ENCODE measurements at places on chromosomes 4 and X.

DNA sequence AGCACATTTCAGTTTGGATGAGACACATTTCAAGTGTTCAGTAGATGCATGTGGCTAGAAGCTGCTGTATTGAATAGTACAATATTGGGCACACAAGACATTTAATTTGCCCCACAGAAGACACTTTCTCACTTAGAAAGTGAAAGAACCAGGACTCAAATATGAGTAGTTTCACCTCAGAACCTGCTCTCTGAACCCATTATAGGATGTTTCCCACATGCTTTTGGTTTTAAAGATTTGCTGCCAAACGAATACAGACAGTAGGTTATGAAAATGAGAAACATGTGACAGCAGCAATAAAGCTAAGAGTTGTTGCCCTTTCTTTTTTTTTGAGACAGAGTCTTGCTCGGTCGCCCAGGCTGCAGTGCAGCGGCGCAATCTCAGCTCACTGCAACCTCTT lies 32.3 kb downstream of the C4orf54 start:
- no peak for DNase-seq

- no peak for DNase-seq
These were observed 145.6 kb downstream of the POLA1 start for GRCh38 chrX:24839331-24839730.

DNA sequence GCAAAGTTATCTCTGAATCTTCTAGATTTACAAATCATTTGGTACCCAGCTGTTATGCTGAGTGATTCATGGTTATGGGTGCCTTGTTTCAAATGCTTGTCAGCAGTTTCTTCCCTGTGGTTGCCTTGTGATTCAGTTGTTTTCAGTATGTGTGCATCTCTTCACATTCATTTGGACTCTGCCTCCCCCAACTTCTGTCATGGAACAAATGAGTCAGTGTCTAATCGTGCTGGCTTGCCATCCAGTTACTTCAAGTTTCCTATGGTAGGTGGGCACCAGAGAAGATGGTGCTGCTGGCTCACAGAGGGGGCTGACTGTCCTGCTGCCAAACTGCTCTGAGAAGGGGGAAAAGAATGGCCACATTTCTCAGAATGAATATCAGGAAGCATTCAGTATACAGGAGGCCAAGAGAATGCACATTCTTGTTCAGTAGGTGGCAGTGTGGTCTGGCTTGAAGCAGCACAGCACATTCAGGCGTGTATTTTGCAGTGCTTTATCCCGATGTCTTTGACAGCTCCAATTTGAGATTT lies 260.9 kb downstream of the GLUD2 start:
- peak; percentile 1 for DNase-seq

GRCh38 chr4:78669453-78669852 lies 106.7 kb upstream of the BMP2K start:
- DNase-seq, result no peak

- no peak for DNase-seq
These were observed 114.2 kb downstream of the ZNF827 start for GRCh38 chr4:145824463-145824862.

DNA sequence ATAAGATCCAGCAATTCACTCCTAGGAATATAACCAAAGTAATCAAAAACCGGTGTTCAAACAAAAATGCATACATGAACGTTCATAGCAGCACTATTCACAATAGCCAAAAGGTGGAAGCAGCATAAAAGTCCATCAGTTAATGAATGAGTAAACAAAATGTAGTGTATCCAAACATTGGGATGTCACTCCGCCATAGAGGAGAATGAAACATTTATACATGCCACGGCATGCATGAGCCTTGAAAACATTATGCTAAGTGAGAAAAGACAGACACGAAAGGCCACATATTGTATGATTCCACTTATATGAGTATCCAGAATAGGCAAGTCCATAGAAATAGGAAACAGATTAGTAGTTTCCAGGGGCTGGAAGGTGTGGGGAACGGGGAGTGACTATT lies 11.0 kb upstream of the PDLIM3 start:
- DNase-seq, result no peak

Measured in stimulated activated CD8-positive, alpha-beta memory T cell treated with anti-CD3 and anti-CD28 coated beads, Interleukin-7, amount 100 ng/mL, for 1 hour (primary cell).